ENCODE measurements at places on chromosomes 16 and 17. TPM values are rescaled to one million over a fixed set of nuclear protein-coding genes. Genes with fewer than 3 reads are reported as not detected.

The CCL17 gene
- total RNA-seq: not detected

DNA sequence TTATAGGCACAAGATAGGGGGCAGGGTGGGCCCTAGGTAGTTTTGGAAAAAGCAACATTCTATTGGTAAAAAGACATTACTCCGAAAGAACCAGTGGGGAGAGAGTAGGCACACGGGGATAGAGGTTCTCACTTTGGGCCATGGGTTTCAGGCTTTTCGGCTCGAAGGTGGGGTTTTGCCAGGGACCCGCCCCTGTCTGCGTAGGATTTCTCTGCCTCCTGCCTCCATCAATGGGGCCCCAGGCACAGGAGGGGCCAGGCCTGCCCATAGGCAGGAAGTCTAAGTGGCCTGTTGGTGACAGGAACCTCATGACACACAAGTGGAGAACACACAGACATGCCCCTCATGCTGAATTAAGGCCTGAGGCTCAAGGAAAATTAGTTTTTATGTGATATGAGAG, 57.5 kb downstream of the RNF213 start:
- DNase-seq: no peak

- no peak for DNase-seq
These were observed 22.8 kb downstream of the BAIAP2 start for GRCh38 chr17:81057777-81058176.

- no peak for DNase-seq
These were observed 6.2 kb downstream of the SLC47A1 start for GRCh38 chr17:19539841-19540311.

GRCh38 chr17:74568106-74568873, 981 bp upstream of the CD300H start:
- no peak for DNase-seq

DNA sequence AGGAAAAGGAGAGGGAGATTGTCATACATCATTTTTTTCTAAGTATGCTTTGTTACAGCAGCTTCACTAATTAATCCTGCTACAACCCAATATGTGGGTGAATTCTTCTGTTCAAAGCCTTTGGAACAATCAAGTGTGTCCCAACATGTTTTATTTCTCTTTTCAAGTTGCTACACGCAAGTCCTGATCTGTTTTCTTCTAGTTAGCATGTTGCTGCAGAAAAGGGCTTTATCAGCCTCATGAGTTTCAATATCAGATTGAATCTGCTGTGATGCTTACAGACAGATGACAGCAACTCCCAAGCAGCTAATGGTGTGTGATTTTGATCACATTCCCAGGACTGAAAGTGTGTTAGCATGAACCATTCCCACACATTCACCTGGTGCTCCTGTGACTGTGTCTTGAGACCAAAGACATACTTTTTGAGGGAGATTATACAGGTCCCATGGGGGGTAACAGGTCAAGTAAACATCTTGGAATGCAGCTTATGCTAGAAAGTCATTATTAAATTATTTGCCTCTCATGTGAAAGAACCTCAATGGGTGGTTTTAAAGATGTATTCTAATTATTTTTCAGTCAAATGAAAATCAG, 96.9 kb upstream of the KCNJ16 start:
- no peak for DNase-seq
